ENCODE measurements at places on chromosomes 1 and 21.

GRCh38 chr1:30765556-30766434, 8.2 kb upstream of the LAPTM5 start:
- no peak for DNase-seq

- no peak for DNase-seq
These were observed 62.1 kb downstream of the PLPPR4 start for GRCh38 chr1:99326215-99326949.

- no peak for DNase-seq
These were observed 67.8 kb downstream of the SIK1 start for GRCh38 chr21:43358940-43359822.

DNA sequence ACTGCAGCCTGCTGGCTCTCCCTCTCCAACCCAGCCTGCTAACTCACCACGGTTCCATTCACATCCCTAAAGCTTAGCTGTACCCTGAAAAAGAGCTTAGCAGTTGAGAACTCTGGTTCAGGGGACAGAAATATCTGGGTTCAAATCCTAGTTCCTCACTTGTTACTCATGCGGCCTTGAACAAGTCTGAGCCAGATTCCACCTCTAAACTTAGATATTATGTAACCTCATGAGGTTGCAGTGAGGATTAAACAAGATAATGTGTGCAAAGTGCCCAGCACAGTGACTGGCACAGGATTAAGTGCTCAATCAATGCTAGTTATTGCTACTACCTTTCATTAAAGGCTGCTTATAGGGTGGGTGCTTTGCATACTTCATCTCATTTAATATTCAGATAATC, 41.3 kb upstream of the DHCR24 start:
- no peak for DNase-seq

GRCh38 chr1:9211291-9211811, 23.2 kb upstream of the H6PD start:
- no peak for DNase-seq

GRCh38 chr1:114131526-114132220, 22.0 kb downstream of the SYT6 start:
- DNase-seq, result no peak
